ENCODE measurements at places on chromosomes 11 and 22.
A peak's percentile ranks its signal among the peaks of the same experiment; 100 is the strongest.

GRCh38 chr22:19046719-19047609 lies 75.2 kb downstream of the DGCR2 start:
- DNase-seq = no peak

DNA sequence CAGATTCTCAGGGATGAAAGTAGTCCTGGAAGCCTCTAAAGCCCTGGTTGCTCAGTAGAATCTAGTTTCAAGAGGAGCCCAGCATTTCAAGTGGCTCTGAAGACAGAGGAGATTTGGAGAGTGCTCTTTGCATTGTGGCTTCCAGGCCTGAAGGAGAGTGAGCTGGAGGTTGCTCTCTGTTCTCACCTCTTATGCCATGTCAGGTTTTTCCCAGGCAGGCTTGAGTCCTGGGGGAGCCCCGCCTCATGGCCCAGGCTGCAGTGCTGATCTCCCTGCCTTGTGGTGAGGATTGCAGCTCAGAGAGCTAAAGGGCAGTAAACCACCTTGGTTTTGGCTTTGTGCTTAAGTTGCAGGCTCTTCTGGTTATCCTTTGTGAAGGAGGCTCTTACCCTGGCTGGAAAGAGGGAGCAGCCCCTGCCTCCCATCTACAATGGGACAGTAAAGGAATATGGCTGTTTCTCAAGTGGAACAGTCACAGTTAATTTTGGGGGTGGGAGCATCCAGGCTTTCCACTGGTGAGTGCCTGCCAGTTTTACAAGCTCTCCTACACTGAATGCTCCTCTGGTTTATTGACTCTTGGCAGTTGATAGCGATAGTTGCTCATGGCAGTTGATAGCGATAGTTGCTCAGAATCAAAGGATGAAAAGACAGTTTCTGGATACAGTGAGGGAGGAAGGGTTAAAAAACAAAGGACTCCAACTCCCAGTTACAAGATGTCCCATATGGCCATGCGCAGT lies 32.6 kb downstream of the RCOR2 start:
- DNase-seq = no peak

- no peak for DNase-seq
Observed at GRCh38 chr11:285894-286220, 3.1 kb upstream of the PGGHG start.

- DNase-seq = no peak
Observed at GRCh38 chr11:78313181-78313795, 104.3 kb downstream of the GAB2 start.

- DNase-seq = no peak
Observed at GRCh38 chr22:45612451-45612901, 59.2 kb upstream of the ATXN10 start.

DNA sequence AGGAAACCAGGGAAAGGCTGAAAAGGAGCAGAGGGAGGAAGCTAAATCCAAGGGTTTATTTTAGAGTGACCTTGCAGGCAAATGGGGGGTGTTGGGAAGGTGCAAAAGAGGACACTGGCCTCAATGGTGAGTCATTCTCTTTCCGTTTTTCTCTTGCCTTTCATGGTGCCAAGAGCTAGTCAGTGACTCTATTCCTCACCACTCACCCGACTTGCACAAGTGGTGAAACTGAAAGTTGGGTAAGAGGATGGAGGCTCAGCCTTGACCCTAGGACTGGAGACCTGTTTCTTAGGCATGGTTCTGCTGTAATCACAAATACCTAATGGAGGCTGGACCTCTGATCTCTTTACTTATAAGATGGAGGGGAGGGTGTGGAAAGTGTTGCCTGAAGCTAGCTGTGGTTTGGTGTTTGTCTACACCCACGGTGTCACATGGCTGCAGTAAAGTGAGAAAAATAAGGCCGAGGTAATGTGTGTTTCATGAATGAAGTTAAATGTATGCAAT lies 67.3 kb upstream of the CREB3L1 start:
- no peak for DNase-seq

DNA sequence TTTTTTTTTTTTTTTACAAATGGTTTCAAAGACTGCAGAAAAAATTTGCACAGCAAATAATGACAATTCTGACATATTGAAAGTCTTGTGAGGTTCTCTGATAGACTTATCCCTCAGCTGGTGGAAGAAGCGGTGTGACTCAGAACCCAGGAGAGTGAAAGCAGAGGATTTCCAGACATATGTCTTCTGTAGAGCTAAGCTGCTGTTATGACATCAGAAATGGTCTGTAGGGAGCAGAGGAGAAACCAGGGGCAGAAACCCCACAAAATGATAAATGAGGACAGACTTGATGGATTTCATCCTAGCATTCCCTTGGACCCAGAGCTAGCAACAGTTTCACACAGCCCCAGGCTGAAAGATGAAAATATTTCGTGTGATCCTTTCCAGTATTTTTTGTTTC lies 582.6 kb downstream of the METTL15 start:
- no peak for DNase-seq

DNA sequence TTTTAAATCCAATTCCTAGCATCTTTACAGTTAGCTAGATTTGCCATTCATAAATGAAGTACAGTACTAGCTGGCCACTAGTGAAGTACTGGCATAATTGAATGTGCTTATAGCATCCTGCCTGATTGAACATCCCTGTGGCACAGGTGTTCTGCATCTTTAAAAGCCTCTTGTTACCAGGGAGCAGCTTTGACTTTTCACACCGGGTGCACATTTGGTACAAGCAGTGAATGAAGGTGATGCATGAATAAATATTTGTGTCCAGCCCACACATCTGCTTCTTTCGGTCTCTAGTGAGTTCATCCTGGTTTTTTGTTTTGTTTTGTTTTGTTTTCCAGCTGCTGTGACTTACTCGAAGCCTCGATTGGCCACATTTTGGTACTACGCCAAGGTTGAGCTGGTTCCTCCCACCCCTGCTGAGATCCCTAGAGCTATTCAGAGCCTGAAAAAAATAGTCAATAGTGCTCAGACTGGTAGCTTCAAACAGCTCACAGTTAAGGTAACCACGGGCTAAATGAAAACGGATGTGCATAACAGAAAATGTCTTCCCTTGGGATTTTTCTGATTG lies 5.3 kb downstream of the ATP5MG start:
- DNase-seq = no peak

GRCh38 chr11:111063726-111064517 lies 181.6 kb upstream of the POU2AF2 start:
- DNase-seq = no peak

- no peak for DNase-seq
Observed at GRCh38 chr11:33444835-33445594, 187.8 kb downstream of the HIPK3 start.

GRCh38 chr11:123580557-123581275 lies 73.7 kb downstream of the SCN3B start:
- DNase-seq = peak; percentile 43

- DNase-seq = no peak
Observed at GRCh38 chr11:108886660-108887009, 221.8 kb downstream of the DDX10 start.

DNA sequence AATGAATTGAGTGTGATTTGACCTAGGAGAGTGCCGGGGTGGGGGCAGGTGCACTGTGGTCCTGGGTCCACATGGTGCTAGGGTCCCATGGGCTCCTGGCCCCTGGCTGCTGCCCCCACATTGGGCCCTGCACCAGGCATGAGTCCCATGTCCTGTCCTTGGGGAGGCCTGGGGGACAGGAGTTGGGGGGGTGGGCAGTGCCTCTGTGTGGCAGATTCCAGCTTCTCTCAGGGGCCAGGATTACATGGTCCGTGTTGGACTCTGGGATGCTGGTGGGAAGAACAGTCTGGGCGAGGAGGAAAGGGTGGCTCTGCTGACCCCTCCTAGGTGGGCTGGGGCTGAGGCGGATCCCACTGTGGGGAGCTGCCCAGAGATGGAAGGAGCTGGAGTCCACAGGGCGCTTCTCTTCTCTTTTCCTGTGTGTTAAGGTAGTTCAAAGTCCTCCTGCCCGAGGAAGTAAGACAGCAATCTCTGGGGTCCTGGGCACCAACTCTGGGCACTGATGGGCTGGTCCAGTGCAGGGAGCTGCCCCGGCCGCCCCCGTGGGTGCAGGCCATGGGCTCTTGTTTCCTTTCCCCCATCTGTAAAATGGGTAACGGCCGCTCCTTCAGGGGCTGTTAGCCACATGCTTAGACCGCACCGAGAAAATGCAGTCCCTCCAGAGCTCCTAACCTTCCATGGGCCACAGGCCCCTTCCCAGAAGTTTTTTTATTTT lies 19.8 kb downstream of the KCNQ1 start:
- no peak for DNase-seq

- no peak for DNase-seq
Observed at GRCh38 chr22:43622886-43623285, 189.2 kb downstream of the EFCAB6 start.

- no peak for DNase-seq
Observed at GRCh38 chr22:16866167-16866566, 41.0 kb upstream of the XKR3 start.

- DNase-seq = no peak
Observed at GRCh38 chr11:15059132-15059915, 14.1 kb upstream of the CALCB start.
